Mucosa of descending colon (tissue), 3 donors: ENCODE measurements at places on chromosomes 1 and 21. TPM values are rescaled to one million over a fixed set of nuclear protein-coding genes. Genes with fewer than 3 reads are reported as not detected.

Gene TSACC
- not detected for total RNA-seq

Gene EFNA1
- total RNA-seq, result 198 TPM

Gene GLIS1
- total RNA-seq, result 0.14 TPM

Gene DBT
- 14.6 TPM for total RNA-seq

Gene FAM177B
- total RNA-seq, result 4.1 TPM

- DNase-seq, result no peak
Observed at GRCh38 chr1:208681878-208682663, 437.9 kb upstream of the PLXNA2 start.
